Hematopoietic multipotent progenitor cell treated with erythropoietin and hydrocortisone succinate and interleukin-3 and kit ligand, for 8 days (in vitro differentiated cells): ENCODE measurements at places on chromosomes 7 and 10.
A peak's percentile ranks its signal among the peaks of the same experiment; 100 is the strongest.

- no peak for DNase-seq
These were observed 149.3 kb upstream of the IMMP2L start for GRCh38 chr7:111711426-111712065.

- peak; percentile 51 for DNase-seq
These were observed 517 bp downstream of the ITGB1 start for GRCh38 chr10:32957341-32958084.

DNA sequence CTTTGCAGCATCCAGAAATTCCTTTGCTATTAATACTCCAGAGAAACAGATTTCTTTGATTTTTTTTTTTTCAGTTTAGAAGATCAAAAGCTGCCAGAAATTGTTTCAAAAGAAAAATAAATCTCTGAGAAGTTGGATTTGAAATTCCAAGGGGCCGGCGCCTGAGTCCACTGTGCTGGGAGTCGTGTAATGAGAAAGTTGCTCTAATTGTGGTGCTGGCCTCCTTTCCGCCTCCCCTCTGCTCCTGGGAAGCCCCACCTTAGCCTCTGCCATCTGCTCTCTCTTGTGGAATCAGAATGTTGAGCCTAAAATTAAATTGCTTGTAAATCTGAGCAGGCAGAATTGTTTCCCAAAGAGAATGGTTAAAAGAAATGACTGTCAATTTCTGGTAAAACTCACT is 93.3 kb downstream of the EMX2 start:
- DNase-seq: no peak

DNA sequence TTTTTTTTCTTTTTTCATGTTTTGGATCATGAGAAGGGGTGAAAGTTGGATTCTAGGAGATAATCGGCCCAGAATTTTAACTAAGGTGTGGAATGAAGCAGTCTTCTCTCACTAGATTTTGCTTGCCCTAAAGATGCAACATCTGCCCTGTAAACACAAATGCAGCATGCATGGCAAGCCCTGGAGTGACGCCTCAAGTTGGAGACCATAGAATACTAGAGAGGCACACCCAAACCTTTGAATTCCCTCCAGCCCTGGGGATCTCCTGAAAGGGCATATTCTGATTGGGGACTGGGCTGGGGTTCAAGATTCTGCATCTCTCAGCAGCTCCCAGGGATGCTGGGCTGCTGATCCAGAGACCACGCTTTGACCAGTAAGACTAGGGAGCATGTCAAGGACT is 127.7 kb upstream of the PRR15 start:
- no peak for DNase-seq

- no peak for DNase-seq
These were observed 176.4 kb downstream of the XPNPEP1 start for GRCh38 chr10:109746861-109747260.
